ENCODE measurements at places on chromosomes 2 and 18.

DNA sequence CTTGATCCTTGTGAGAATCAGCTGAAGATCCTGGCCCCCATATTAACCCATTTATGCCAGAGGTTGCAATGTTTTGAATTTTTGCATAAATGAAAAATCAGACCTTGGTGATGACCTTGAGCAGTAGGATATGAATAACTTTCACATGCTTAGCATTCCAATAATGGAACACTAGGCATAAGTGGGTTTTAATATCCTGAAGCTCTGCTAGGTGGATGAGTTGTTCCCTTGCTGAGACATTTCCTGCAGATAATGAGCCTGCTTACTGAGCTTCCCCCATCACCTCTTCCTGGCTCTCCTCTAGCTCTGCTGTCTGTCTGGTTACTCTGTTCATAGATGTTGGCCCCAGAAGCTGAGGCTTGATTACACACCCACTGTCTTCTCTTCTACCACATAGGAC is 25.5 kb upstream of the SEC11C start:
- H3K4me1 ChIP-seq = no peaks in the 10 kb centered on the region
- peaks cover 8% of the 10 kb centered on the region for H3K27me3 ChIP-seq
- H3K4me3 ChIP-seq = no peak overlapping the region

DNA sequence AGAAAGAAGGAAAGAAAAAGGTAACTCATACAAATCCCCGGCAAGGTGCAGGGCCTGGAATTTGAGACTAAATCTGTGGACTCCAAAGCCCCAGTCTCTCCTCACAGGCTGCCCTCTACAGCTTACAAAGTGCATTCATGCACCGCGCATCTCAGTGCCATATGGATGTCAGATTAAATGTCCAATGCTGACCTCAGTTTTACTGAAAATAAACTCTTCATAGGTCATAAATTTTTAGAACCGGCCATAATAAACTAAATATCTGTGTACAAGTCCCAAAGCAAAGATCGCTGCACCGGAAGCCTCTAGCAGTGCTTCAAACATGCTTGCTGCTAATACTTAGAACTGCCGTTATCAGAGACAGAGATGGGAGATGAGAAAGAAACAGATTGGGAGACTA is 17.7 kb downstream of the ST6GAL2 start:
- H3K27ac ChIP-seq = no peak overlapping the region
- no peak overlapping the region for H3K4me3 ChIP-seq
- no peaks in the 10 kb centered on the region for H3K27me3 ChIP-seq
- no peaks in the 10 kb centered on the region for H3K36me3 ChIP-seq

DNA sequence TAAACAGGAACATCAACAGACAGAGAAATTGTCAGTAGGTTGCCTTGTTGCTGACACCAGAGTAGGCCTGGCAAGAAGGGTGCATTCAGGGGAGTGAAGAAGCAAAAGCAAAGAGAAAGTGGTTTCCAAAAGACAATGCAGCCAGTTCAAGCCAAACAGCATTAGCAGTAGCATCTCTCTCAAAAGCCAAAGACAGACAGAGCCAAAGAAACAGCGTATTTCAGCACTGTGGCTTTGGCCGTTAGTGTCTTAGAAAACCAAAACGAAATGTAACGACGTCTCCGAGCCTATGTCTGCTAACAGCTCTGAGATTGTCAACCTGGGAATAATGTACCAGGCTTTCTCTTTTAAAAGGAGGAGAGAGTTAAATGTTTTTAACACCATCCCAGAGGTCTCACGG is 178.6 kb downstream of the NRP2 start:
- no peaks in the 10 kb centered on the region for H3K27me3 ChIP-seq
- H3K27ac ChIP-seq = no peak overlapping the region
- no peaks in the 10 kb centered on the region for H3K36me3 ChIP-seq
- no peaks in the 10 kb centered on the region for H3K4me1 ChIP-seq
- no peak for DNase-seq
- H3K4me3 ChIP-seq = no peak overlapping the region

DNA sequence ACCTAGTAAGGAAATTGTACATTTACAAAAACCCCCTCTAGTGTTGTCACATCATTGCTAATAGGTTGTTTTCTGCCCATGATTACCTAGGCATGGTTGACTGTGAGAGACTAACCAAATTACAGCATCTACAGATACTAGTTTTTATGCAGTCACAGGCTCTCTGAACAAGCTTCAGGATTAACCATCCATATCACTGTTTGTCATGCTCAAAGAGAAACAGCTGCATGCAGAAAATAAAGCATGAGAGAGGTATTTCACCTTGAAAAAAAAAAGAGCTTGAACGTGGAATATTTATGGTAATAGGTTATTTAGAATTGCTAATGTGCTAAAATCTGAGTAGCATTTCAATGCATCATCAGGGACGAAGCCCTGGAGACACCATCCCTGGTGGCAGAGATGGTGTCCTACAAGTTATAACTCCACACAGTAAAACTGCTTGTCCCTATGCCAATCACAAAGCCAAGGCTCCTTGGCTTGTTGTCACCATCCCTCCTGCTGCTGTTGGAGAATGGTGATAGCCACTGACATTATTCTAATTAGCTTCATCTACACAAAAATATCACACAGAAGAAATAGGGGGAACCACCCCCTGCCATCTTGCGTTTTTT is 5.4 kb downstream of the NEB start:
- H3K36me3 ChIP-seq = no peaks in the 10 kb centered on the region
- H3K27me3 ChIP-seq = no peaks in the 10 kb centered on the region
- DNase-seq = no peak
- H3K27ac ChIP-seq = no peak overlapping the region
- H3K4me1 ChIP-seq = no peaks in the 10 kb centered on the region

- no peak overlapping the region for H3K27ac ChIP-seq
- H3K36me3 ChIP-seq = no peaks in the 10 kb centered on the region
- DNase-seq = no peak
- H3K4me1 ChIP-seq = no peaks in the 10 kb centered on the region
- H3K27me3 ChIP-seq = no peaks in the 10 kb centered on the region
- H3K4me3 ChIP-seq = no peak overlapping the region
Observed at GRCh38 chr2:236872981-236873380, 212.7 kb upstream of the COPS8 start.

GRCh38 chr18:46046126-46046525 is 25.9 kb downstream of the PSTPIP2 start:
- peaks cover 15% of the 10 kb centered on the region for H3K4me1 ChIP-seq
- no peak overlapping the region for H3K27ac ChIP-seq
- no peaks in the 10 kb centered on the region for H3K27me3 ChIP-seq
- no peaks in the 10 kb centered on the region for H3K36me3 ChIP-seq
- no peak for DNase-seq

- no peaks in the 10 kb centered on the region for H3K36me3 ChIP-seq
- no peak overlapping the region for H3K27ac ChIP-seq
- DNase-seq = no peak
- H3K27me3 ChIP-seq = no peaks in the 10 kb centered on the region
Observed at GRCh38 chr2:51003345-51004192, 28.4 kb downstream of the NRXN1 start.

GRCh38 chr2:200179151-200179550 is 127.3 kb upstream of the SPATS2L start:
- no peaks in the 10 kb centered on the region for H3K27me3 ChIP-seq
- H3K36me3 ChIP-seq = no peaks in the 10 kb centered on the region
- H3K4me1 ChIP-seq = no peaks in the 10 kb centered on the region
- DNase-seq = no peak
- H3K27ac ChIP-seq = no peak overlapping the region

DNA sequence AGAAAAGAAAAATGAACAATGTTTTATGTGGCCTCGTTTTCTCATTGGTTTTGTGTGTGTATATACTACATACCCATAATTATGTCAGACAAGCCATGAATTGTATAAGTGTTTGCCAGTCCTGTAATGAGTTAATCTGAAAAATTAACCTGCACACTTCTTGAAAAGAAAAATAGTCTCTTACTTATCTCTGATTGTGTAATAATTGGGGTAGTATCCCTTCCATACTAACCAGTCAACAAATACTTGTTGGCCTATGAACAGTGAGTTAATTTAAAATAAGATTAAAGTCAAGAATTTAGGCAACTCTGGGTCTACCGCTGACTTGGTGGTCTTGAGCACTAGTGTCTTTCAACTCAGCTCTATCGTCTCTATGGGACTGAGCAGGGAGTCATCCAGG is 48.8 kb downstream of the ACVR1 start:
- no peak overlapping the region for H3K4me3 ChIP-seq
- no peaks in the 10 kb centered on the region for H3K4me1 ChIP-seq
- no peak overlapping the region for H3K27ac ChIP-seq
- H3K36me3 ChIP-seq = no peaks in the 10 kb centered on the region
- H3K27me3 ChIP-seq = no peaks in the 10 kb centered on the region
- DNase-seq = no peak

GRCh38 chr2:102235491-102235890 is 48.7 kb downstream of the IL1RL2 start:
- H3K4me3 ChIP-seq = no peak overlapping the region
- H3K36me3 ChIP-seq = no peaks in the 10 kb centered on the region
- peaks cover under 1% of the 10 kb centered on the region for H3K4me1 ChIP-seq
- DNase-seq = no peak

- H3K27me3 ChIP-seq = no peaks in the 10 kb centered on the region
- no peaks in the 10 kb centered on the region for H3K4me1 ChIP-seq
- DNase-seq = no peak
Observed at GRCh38 chr2:106825161-106825560, 60.8 kb downstream of the ST6GAL2 start.

- no peak overlapping the region for H3K4me3 ChIP-seq
- no peak for DNase-seq
- peaks cover 18% of the 10 kb centered on the region for H3K4me1 ChIP-seq
- H3K27ac ChIP-seq = no peak overlapping the region
Observed at GRCh38 chr2:203804070-203804469, 63.5 kb upstream of the CTLA4 start.

DNA sequence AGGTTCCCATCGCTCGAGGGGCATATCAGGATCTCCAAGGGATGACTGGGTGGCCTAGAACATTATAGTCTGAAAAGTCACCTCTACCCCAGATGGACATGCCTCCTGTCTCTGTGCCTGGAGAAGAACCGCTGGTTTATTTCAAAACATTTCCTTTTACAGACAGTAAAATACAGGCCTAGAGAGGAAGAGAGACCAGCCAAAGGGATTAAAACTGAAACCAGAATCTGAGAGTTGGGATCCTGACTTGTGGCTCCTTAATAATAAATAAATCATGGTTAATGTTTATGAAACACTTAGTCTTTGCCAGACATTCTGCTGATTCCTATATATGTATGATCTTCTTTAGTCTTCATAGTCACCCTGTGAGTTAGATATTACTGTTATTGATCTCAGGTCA is 153.7 kb downstream of the DDX1 start:
- no peak overlapping the region for H3K4me3 ChIP-seq
- no peaks in the 10 kb centered on the region for H3K27me3 ChIP-seq

DNA sequence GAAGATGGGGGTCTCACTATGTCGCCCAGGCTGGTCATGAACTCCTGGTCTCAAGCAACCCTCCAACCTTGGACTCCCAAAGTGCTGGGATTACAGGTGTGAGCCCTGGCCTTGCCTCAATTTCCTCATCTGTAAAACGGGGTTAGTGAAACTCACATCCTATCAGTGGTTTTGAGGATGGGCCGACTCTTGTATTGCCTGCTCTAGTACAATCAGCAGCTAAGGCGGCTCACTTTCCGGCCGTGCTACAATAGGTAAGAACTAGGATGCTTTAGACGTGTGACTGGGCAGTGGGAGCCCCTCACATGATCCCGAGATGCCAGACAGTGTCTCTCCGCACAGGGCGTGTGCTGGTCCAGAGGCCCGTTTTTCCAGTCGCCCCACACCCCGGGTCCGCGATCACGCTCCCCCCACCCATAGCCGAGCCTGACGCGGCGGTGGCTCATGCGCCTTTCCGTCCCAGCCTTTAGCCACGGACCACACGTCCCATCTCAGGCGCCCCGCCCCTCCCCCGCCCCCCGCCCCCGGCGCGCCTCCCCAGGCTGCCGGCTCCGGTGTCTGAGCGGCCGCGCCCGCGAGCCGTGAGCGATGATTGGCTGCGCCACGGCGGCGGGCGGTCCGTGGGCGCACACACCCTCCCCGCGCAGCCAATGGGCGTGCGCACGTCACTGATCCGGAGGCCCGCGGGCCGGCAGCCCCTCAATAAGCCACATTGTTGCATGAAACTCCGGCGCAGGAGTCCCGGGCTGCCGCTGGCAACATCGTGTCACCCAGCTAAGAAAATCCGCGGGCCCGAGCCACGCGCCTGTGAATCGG is at the start of gene HK2:
HK2 (plus strand) TSS at position 710 of the 816 bp plus-strand sequence. CDS start 454 bp downstream, outside the sequence.
- H3K27ac ChIP-seq = peak within 1 kb of the TSS; percentile 19
- H3K36me3 ChIP-seq = no peaks in the 10 kb centered on the region
- no peaks in the 10 kb centered on the region for H3K27me3 ChIP-seq
- peaks cover 19% of the 10 kb centered on the region for H3K4me1 ChIP-seq
- H3K4me3 ChIP-seq = peak within 1 kb of the TSS; percentile 75

GRCh38 chr2:218555527-218555926 is 12.6 kb downstream of the USP37 start:
- H3K4me3 ChIP-seq = no peak overlapping the region
- H3K27me3 ChIP-seq = no peaks in the 10 kb centered on the region
- H3K36me3 ChIP-seq = peaks cover 53% of the 10 kb centered on the region
- no peaks in the 10 kb centered on the region for H3K4me1 ChIP-seq
- DNase-seq = no peak
- H3K27ac ChIP-seq = no peak overlapping the region

Data from effector memory CD4-positive, alpha-beta T cell (primary cell).